ENCODE measurements at places on chromosomes 5 and 9.

DNA sequence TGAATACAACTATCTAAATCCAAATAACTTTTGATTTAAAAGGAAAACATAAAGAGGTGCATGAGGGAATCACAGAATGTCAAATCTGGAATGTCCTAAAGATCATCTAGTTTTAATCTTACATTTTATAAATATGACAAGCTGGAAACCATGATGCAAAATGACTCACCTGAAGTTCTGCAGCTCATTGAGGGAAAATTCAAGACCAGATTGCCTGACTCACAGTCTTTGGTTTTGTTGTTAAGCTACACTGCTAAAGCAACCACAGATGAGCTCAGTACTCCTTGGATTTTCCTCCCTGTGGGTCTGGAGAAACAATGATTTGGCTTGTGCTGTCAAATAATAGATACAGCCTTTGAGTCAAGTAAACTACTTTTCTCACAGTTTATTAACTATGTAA lies 19.1 kb upstream of the EDIL3 start:
- DNase-seq: no peak

- no peak for DNase-seq
Observed at GRCh38 chr9:114344692-114345091, 15.0 kb downstream of the ORM2 start.

GRCh38 chr5:136435946-136436543 lies 70.7 kb upstream of the TRPC7 start:
- no peak for DNase-seq

DNA sequence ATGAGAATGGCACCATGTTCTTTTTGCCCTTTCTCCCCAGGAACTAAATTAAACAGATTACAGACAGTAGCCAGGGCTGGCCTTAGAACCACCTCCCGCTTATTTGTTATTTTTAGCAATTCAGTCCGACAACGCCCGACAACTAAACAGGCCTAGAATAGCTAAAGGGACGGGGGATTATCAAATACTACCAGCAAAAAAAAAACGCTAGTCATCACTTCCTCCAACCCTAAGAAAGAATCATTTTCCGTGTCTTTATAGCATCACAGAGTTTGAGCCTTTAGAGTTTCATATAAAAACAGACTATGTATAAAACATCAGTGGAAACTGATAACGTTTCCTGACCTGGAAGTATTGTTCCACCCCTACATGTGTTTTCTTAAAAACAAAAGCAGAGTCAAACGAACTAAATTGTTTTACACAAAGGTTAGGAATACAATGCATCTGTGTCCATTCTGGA lies 35.3 kb downstream of the PFDN1 start:
- no peak for DNase-seq

GRCh38 chr9:111986035-111986556 lies 89.5 kb downstream of the UGCG start:
- no peak for DNase-seq

GRCh38 chr5:120464627-120465435 lies 731 bp downstream of the PRR16 start:
- no peak for DNase-seq

DNA sequence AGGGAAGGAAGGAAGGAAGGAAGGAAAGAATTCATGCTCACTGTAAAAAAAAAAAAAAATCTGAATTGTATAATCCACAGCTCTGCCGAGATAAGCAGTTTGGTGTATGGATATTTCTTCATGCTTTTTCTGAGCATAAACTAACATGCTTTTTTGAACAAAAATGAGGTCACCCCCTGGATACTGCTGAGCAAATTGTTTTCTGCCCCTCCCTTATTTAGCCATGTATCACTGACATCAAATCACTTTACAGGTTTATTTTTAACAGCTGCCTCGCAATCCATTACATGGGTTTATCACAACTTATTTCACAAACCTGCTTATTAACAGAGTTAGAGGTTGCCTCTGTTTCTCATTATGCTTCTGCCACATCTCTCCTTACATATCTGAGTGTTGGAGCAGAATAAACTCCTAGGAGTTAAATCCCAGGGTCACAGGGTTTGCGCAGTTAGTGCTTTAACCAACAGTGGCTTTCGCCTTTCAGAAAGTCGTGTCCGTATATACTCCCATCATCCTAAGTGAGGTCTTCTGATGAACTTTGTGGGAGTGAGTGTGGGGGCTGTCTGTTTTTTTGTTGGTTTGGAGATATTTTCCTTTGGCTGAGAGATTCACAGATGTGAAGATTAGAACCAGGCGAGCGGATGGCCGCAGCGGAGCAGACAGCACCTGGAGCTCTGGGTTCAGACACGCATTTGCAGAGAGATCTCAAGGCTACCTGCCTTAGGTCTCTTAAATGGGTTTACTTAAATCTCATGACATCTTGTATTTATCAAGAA lies 57.7 kb downstream of the AK8 start:
- DNase-seq: no peak

GRCh38 chr9:21729648-21730047 lies 72.8 kb upstream of the MTAP start:
- DNase-seq: no peak

GRCh38 chr5:87751824-87752223 lies 339.1 kb upstream of the CCNH start:
- DNase-seq: no peak
